GM19239 (cell line): ENCODE measurements at places on chromosomes 5 and 9.

- DNase-seq, result no peak
Observed at GRCh38 chr5:73298772-73299630, 126.0 kb downstream of the TMEM174 start.

DNA sequence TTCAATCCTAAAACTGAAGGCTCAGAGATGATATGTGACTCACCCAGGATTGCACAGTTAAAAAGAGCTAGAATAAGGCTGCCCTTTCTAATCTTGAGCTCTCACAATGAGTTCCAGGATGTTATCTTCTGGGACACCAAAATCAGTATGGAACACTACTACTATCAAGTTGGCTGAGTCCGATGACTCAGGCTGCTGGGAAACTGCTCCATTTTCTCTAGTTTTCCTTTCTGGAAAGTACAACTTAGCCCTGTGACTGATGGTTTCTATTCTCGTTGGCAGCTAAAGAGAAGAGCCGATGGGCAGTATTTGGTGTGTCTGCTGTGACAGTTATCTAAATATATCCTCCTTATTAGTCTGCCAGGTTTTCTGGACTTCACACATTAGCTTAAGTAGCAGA, 37.9 kb upstream of the DPYSL3 start:
- DNase-seq, result no peak

- no peak for DNase-seq
Observed at GRCh38 chr9:75626860-75627259, 263.6 kb upstream of the PCSK5 start.

DNA sequence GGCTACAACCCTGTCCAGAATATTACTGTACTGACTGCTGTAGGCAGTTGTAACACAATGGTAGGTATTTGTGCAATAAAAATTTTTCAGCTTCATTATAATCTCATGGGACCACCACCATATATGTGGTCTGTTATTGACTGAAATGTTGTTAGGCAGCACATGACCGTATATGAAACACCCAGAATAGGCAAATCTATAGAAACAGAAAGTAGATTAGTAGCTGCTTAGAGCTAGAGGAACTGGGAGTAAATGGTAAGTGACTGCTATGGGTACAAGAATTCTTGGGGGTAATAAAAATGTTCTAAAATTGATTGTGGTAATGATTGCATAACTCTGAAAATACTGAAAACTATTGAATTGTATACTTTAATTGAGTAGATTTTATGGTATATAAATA, 185.7 kb downstream of the ESM1 start:
- DNase-seq, result no peak
